ENCODE measurements at places on chromosomes 13 and 19.

DNA sequence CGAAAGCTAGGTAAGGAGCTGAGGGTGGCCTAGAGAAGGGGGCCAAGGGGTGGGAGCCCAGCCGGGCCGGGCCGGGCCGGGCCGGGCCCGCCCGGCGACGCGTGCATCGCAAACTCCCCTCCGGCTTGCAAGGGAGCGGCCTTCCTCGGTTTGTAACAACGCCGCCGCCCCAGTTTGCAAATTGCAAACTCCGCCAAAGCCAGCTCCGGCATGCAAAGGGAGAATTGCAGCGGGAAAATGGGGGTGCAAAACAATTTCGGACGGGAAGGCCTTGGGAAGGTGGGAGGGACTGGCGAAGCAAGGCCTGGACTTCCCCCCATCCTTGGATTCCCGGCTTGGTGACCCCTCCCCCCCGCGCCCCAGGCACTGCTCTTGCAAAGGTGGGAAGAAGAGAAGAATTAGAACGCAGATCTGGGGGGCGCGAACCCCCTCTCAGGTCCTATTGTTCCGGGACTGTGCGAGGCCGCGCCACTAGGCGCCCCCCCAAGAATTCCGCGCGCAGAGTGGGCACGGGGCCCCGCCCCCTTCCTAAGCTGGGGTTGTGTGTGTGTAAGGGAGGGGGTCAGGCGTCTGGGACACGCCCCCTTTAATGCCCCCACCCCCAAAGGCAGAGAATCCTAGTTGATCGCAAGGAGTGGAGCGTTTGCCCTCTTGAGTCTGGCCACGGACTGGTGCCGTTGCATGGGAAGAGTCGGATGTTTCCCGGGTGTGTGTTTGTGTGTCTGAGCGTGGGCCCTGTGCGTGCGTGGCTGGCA lies 926 bp downstream of the PRR12 start:
- DNase-seq, result no peak

- peak; percentile 80 for DNase-seq
These were observed 109.5 kb downstream of the KCNRG start for GRCh38 chr13:50124536-50125303.

DNA sequence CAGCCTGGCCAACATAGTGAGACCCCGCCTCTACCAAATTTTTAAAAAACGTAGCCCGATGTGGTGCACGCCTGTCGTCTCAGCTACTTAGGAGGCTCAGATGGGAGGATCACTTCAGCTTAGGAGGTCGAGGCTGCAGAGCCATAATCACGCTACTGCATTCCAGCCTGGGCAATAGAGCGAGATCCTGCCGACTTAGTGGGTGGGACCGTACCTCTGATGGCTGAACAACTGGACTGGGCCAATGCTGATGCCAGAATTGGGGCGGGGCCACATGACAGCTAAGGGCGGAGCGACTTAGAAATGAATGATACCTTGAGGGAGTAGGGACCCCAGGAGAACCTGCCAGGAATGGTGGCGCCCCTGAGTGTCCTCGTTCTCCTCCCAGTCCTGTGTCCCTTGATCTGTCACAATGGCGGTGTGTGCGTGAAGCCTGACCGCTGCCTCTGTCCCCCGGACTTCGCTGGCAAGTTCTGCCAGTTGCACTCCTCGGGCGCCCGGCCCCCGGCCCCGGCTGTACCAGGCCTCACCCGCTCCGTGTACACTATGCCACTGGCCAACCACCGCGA lies 3.6 kb downstream of the LTBP4 start:
- DNase-seq, result no peak

- DNase-seq, result no peak
These were observed 21.7 kb downstream of the LILRB4 start for GRCh38 chr19:54684527-54684926.

DNA sequence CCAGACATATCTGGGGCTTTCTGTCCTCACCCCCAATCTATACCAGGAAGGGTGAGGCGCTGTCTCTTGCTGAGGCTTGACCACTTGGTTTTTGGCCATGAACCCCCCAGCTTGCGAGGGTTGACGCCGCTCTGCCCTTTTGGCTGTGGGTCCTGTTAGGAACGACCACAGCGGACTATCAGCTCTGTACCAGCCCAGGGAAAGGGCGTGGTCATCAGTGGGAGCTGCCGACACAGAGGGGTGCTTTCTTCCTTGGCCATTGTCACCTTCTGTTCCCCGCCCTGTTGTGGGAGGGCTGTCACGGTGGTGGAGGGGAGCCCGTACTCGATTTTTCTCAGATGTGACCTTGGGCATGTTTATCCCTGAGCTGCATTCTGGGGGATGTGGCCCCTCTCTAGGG lies 5.7 kb downstream of the DCAF15 start:
- no peak for DNase-seq

DNA sequence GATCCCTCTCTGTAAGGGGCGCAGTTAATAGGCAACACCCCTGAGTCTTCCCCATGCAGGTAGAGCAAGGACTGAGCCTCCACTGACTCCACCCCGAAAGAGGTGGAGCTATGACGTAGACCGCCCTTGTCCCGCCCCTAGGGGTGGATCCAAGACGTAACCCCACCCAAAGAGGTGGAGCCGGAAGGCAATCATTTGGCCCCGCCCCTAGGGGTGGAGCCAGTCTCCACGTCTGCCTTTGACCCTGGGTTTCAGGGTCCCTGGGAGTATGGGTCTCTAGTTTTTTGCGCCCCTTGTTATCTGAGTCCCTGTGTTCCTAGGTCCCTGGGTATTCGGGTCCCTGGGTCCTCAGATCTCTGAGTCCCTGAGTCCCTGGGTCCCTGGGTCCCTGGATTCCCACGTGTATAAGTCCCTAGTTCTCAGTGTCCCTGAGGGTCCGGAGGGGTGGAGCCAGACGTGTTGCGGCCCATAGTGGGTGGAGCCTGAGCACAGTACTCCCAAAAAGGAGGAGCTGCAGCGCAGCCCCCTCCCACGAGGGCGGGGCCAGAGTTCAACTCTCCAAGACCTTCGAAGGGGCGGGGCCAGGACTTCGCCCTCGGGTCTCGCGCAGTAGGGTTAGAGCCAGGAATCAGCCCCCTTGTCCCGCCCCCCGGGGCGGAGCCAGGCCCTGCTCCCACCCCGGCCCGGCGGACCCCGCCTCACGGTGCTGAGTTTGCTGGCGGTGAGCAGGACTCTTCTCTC lies 5.3 kb downstream of the DENND1C start:
- DNase-seq, result peak; percentile 64
